MG63 (cell line): ENCODE measurements at places on chromosomes 5 and 9.

- no peak for DNase-seq
Observed at GRCh38 chr9:126523611-126524111, 90.1 kb upstream of the LMX1B start.

DNA sequence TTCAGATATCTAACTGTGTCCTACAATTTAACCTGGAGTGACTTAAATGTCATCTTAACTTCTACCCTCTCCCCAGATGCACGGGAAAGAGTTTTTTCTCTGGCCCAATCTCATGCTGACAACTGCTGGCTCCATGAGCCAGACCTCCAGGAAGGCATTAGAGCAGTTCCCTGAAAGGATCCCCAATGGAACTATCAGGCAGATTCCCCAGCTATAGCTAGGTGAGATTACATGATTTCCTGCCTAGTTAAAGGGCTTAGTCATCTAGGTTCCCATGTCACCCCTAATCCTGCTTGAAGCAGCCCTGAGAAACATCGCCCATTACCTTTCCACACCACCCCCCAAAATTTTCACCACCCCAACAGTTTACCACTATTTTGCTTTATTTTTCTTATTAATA, 373.5 kb upstream of the TRPC7 start:
- DNase-seq, result no peak

GRCh38 chr9:35426627-35427026, 63.3 kb upstream of the RUSC2 start:
- DNase-seq, result no peak

- no peak for DNase-seq
Observed at GRCh38 chr5:159497221-159497620, 166.9 kb upstream of the IL12B start.

- no peak for DNase-seq
Observed at GRCh38 chr9:19385786-19386501, 5.9 kb upstream of the RPS6 start.

GRCh38 chr9:77128125-77128789, 49.1 kb upstream of the VPS13A start:
- DNase-seq, result no peak

GRCh38 chr5:146645342-146645741, 129.4 kb upstream of the GPR151 start:
- DNase-seq, result no peak

DNA sequence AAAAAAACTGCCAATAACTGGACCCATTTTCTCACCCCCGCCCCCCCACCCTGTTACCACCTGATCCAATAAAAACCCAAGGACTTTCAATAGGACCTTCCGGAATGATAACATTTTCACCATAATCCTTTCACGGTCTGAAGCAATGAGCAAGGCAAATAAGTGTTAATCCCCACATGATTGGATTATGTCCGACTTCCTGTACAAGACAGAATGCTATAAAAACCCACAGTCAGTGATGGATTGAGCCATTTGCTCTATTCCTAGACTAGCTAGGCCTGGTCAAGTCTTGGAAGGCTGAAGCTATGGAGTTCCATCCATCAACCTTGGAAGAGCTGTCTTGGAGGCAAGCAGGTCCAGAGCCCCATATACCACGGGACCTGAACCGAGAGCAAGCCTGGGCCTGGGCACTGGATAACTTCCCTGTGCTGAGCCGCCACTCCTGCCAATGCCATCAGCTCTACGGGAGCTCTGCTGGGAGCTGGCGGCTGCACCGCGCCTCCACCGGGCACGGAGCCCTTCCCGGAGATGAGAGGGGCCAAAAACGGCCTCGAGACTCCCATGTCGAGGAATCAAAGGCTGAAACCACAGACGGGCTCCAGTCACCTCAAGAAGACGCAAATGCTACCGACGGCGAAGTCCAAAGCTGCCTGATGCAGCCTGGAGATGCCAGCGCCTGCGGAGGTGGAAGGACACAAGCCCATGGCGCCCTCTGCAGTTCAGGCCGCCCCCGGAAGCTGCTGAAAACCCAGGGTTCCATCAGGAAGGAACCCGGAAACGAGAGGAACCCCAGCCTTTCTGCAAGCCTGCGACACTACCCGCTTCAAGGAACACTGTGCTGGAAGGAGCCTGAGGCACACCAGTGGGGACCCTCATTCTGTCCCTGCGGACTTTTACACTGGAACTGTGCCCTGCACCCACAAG, 69.2 kb downstream of the ANXA2R start:
- DNase-seq, result no peak

DNA sequence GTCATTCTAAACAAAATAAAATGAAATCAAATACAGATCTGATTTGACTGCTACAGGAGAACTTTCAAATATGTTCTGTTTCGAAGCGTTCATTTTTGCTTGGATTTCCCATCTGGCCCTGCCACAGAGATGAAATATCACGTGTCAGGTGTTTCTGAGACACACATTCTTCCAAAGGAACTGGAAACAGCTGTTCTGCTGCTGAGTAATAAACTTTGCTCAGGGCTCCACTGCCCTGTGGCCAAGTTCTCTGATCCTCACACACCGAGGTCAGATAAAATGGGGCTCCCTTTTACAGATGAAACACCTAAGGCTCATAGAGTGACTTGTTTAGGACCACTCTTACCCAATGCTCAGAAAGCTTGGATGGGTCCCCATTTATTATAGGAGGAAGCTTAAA, 42.5 kb downstream of the FRMPD1 start:
- DNase-seq, result no peak

GRCh38 chr5:127492854-127493738, 24.3 kb upstream of the PRRC1 start:
- DNase-seq, result no peak

DNA sequence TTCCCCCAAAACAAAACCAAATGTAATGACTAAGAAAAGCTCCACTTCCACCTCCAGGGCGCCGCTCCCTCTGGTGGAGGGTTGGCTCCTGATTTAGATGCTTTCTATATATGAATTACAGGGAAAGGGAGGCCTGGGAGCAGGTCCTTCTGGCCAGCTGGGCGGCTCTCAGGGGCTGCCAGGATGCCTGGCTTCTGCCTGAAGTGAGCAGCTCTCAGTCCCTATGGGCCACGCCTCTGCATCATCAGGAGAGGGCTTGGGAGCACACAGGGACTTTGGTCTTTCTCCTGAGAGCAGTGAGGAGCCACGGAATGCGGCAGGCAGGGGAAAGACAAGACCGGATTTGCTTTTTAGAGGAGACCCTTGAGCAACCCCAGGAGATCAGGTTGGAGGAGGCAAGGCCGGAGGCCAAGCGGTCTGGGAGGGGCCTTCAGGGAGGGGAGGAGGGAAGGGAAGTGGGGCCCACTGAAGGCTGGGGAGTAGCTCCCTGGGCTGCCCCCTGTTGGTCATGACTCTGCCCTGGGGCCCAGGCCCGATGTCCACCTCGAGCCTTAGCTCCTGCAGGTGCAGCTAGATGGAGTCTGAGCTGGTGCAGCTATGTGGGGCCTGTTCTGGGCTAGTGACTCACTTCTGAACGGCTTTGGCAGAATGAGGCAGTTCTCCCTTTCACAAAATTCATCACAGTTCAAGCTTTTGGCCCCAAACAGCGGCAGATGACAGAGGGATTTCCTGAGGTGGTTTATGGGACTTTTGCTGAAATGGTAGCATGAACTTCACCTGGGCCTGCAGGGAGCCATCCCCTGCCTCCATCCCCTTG, 11.3 kb upstream of the GRHPR start:
- DNase-seq, result peak; percentile 35

DNA sequence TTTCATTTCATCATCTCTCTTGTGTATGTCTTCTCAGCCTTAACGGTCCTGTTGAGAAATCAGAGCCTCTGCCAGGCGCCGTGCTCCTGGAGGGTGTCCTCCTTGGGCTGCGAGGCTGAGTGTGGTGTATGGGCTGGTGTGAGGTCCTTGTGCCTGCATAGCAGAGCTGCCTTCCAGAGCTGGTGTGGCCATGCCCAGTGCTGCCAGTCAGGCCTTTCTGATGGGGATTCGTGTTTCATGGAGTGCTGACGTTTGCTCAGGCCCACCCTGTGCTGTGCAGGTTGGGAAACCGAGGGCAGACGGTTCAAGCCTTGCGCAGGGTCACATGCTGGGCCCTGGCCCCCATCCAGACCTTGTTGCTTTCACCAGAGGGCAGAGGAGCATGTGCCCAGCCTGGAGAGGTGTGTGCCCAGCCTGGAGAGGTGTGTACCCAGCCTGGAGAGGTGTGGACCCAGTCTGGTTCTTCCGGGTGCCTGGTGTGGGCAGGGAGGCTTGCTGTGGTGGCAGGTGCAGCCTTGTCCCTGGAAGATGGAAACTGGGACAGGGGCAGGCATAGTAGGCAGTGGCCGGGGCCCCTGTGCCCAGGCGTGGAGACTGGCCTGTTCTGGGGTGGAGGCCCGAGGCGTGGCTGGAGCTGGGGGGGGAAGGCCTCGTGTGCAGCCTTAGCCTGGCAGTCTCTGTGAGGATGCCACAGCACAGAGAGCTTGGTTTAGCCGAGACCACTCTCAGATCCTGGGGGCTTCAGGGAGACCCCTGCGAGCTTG, 84.0 kb downstream of the RXRA start:
- no peak for DNase-seq

DNA sequence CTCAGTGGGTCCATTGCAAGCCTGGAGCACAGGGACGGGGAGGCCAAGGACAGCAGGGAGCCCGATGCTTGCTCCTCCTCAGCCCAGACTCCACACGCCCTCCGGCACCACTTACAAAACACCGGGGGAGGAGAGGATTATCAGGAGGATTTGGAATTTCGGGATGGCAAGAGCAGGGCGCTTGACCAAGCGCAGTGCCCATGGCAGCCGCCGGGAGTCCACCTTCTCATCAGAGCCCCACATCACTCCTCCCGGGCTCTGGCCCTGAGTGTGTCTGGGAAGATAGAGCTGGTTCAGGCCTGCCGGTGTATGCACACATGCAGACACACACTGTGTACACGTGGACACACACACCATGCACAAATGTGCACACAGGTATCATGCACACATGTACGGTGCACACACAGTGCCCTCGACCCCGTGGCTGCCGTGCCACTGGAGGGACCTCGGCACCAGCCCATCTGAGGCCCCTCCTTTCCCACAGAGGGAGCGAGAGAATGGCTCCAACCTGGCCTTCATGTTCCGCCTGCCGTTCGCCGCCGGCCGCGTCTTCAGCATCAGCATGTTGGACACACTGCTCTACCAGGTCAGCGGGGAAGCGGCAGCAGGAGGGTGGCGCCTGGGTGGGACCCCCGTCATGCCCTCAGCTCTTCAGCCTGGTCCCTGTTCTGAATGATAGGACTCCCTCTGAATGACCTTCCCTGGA, 81.7 kb downstream of the KCNT1 start:
- no peak for DNase-seq
